Type B pancreatic cell (in vitro differentiated cells): ENCODE measurements at places on chromosomes 7 and 10. TPM values are rescaled to one million over a fixed set of nuclear protein-coding genes. Genes with fewer than 3 reads are reported as not detected.

DNA sequence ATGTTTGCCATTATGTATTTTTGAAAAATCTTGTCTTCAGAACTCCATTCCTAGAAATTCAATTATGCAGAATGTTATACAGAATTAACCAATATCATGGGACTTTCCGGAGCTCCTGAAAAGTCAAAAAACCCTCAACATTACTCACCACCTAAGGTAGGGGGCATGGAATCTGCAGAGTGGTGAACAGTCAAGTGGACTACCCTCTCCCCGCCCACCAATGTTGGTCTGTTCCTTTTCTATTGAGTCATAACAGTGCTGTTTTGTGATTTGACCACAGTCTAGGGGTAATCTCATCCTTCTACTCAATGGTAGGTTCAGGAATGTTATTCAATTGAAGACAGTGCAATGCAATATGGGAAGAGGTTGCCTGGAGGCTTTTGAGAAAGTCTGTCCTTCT is 130.5 kb upstream of the HABP2 start:
- DNase-seq = no peak

GRCh38 chr7:40546616-40547501 is 412.1 kb downstream of the SUGCT start:
- DNase-seq = no peak

DNA sequence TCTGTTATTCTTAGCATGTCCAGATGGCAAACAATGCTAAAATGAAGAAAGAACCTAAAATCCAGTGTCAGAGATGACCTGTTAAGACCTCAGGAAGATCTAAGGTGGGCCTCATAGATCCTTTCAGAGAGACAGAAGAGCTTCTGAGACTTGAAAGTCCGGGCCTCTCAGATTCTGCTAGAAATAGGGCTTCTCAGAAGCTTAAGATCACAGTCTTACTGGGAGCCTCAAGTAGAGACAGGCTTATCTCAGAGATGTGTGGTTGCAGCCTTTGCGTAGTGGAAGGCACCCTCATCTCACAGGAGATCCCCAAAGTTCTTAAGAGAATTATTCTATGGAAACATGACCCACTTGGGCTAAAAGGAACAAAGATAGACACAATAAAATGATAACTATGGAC is 642.8 kb downstream of the TNS3 start:
- DNase-seq = no peak

GRCh38 chr7:4261601-4261960 is 420.5 kb upstream of the FOXK1 start:
- no peak for DNase-seq

DNA sequence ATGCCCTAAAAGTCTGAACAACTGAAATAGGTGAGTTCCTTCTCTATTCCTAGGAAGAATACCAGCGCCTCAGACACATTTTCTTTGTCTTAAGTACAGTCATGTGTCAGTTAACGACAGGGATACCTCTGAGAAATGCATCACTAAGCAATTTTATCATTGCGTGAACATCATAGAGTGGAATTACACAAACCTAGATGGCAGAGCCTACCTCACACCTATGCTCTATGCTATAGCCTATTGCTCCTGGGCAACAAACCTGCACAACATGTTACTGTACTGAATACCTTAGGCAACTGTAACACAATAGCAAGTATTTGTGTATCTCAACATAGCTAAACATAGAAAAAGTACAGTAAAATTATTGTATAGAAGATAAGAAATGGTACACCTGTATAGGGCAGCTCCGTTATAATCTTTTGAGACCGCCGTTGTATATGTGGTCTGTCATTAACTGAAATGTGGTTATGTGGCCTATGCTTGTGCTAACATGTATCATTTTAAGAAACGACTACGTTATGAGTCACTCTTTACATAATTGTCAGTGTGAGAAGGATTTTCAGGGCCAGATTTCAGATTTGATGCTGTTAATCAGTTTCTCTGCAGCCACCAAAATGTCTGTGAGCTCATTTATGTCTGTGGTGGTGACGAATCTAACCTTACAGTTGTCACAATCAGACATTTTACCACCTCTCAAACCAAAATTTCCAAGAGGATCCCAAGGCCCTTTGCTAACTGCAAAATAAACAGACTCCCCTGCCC is 66.1 kb upstream of the STK17A start:
- no peak for DNase-seq

- no peak for DNase-seq
Measured at GRCh38 chr10:16381083-16381482, 55.7 kb upstream of the PTER start.

DNA sequence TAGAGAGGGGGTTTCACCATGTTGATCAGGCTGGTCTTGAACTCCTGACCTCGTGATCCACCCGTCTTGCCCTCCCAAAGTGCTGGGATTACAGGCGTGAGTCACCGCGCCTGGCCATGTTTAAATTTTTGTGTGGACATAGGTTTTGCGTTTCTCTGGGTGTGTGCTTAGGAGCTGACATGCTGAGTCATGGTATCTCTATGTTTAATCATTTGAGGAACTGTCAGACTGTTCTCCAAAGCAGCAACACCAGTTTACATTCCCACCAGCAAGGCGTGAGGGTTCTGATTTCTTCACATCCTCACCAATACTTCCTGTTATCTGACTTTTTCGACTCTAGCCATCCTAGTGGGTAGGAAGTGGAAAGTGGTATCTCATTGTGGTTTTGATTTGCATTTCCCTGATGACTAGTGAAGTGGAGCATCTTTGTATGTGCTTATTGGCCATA is 153.7 kb downstream of the DNAJB6 start:
- DNase-seq = no peak

DNA sequence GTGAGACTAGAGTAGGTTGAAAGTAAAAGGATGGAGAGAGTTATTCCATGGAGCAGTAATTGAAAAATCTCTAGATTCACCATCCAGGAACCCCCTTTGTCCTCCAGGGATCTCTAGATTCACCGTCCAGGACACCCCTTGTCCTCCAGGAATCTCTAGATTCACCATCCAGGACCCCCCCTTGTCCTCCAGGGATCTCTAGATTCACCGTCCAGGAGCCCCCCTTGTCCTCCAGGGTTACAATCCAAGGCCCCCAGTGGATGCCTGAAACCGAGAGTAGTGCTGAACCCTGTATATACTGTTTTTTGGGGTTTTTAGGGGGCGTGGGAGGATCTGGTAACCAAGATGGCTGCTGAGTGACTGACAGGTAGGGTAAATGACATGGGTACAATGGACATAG is 38.3 kb upstream of the PPP2R2D start:
- no peak for DNase-seq

GRCh38 chr10:36057180-36057579 is 415.1 kb upstream of the FZD8 start:
- no peak for DNase-seq

- DNase-seq = no peak
Measured at GRCh38 chr10:29166713-29167112, 122.2 kb upstream of the LYZL1 start.

- DNase-seq = no peak
Measured at GRCh38 chr10:27366769-27367168, 126.2 kb upstream of the ACBD5 start.

GRCh38 chr7:19305698-19306097 is 160.5 kb upstream of the FERD3L start:
- no peak for DNase-seq

DNA sequence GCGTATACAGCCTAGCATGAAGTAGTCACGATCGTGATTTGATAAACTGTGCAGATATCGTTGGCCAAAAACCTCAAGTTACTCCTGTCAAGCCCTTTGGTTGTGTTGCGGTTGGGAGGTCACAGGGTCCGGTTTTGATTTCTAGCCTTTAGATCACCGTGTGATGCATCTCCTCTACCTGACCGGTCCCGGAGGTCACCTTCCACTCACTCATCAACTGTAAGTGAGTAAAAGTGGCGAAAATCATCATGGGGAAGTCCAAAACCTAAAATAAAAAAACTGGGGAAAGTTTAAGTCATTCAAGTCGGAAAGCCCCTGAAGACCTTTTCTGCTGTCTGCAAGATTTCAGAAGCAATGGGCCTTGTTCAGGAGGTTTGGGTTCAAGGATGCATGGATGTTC is 62.8 kb downstream of the ADARB2 start:
- no peak for DNase-seq

- no peak for DNase-seq
Measured at GRCh38 chr7:116340943-116341907, 130.9 kb downstream of the TES start.

GRCh38 chr10:64463406-64463805 is 942.2 kb downstream of the REEP3 start:
- DNase-seq = no peak

GRCh38 chr7:40566879-40567278 is 432.1 kb downstream of the SUGCT start:
- no peak for DNase-seq

DNA sequence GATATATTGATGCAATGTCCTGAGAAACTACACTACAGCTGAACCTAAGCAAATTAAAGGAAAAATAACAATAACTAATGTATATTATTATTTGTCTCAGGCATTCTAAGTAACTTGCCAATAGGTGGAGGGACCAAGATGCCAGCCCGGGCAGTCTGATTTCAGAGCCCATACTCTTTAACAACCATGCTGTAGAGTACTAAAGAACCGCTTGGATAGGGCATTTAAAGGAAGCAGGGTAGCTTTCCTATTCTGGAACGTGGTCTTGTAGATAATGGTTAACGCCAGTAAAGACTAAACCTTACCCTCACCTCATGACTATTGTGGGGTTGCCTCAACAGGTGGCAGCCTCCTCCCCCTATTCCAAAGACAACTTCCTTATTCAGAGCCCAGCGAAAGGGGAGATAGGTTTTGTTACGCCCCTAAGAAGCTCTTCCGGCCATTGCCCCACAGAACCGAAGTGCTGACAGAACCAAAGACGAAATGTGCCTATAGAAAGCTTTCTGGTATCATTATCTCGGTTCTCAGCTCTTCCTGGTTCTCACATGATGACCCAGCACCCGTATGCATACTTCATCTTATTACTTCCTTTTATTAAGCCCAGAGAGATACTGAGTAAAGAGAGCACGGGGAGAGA is 707 bp upstream of the C1GALT1 start:
- DNase-seq = no peak

GRCh38 chr10:6234371-6234770 is 31.6 kb downstream of the PFKFB3 start:
- DNase-seq = no peak

DNA sequence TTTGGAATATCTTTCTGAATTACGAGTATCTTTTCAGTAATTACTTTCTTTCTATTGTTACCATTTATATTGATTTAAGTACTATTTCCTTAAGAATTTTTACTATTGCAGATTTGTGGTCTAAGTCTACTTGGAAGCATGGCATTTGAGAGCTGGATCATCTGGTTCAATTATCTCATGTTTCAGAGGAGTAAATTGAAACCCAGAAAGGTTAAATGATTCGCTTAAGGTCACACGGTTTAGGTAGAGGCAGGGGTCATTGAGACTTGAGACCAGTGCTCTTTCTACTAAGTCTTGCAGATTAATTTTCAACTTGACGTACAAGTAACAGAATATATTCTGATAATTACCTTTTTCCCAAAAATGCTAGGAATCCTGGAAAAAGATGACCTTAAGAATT is 109.2 kb upstream of the GLCCI1 start:
- DNase-seq = no peak

GRCh38 chr10:23081891-23082290 is 13.5 kb upstream of the MSRB2 start:
- no peak for DNase-seq

GRCh38 chr10:6124666-6125065 is 35.8 kb downstream of the RBM17 start:
- no peak for DNase-seq

GRCh38 chr10:33534416-33534815 is 199.9 kb upstream of the NRP1 start:
- DNase-seq = no peak

DNA sequence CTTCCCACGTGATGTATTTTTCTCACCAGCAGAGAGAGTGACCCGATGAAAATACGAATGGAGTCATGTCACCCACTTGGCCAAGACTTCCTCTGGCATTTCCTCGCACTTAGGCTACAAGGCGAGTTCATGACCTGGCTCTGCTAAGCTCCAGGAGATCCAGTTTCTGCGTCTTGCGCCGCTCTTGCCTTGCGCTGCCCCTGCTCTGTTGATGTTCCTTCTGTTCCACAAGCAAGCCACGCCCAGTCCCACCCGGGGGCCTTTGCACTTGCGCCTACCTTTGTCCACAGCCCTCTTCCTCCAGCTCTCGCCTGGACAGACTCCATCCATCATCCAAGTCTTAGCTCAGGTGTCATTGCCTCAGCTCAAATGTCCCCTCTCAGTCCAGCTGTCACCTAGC is 116.3 kb upstream of the SHH start:
- DNase-seq = no peak

DNA sequence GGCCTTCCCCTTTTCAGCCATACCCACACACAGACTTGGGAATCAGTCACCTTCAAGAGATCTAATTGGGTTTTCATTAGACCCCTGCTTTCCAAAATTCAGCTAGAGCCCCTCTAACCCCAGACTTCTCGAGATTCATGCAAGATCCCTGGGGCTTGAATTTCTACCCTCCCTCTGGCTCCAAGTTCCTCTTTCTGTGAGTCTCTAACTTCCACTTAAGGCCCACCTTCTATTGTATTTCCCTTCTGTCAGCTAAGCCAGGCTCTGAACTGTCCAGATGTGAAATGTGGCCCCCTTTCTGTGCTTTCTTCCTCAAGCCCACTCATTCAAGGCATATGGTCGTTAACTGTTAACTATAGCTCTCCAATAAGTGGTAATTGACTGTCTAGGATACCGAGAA is 132.2 kb downstream of the ZNF365 start:
- DNase-seq = no peak

- DNase-seq = no peak
Measured at GRCh38 chr10:24897326-24897926, 55.0 kb downstream of the PRTFDC1 start.

DNA sequence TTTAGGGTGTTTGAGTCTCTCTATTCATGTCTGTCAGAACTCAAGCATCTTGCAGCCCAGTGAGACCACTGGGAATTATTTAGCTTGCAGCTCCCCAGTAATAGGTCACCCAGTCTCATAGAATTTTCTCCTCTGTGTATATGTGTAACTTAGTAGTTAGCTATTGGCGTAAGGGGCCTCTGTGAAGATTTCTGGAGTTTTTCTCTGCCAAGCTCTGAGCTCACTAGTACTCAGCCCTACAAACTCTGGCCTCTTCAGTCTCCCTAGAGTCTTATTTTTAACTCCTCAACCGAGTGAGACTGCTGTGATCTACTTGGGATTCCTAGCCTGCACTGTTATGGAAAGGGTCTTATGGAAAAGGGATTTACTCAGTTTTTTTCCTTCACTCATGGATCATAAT is 90.2 kb downstream of the PPP1R9A start:
- DNase-seq = no peak

Gene FXYD4
- total RNA-seq = 0.97 and 3.1 TPM in 2 replicates

Gene SPDYE6
- not detected in 2 replicates for total RNA-seq

Gene NUTM2B
- 1.00 and 1.2 TPM in 2 replicates for total RNA-seq

Gene HECW1
- total RNA-seq = 0.90 and 1.4 TPM in 2 replicates

Gene INA
- total RNA-seq = 9.4 and 38.0 TPM in 2 replicates

Gene RTKN2
- total RNA-seq = 3.2 and 10.0 TPM in 2 replicates

Gene OR6V1
- total RNA-seq = not detected in 2 replicates

Gene IFIT2
- 1.3 and 1.4 TPM in 2 replicates for total RNA-seq

Gene TMEM273
- total RNA-seq = not detected in 2 replicates

Gene PON1
- 0.99 and 3.0 TPM in 2 replicates for total RNA-seq

Gene CALCR
- 0.10 and 0.12 TPM in 2 replicates for total RNA-seq

Gene WDFY4
- 0.05 TPM in 1 of 2 replicates, not detected in the other for total RNA-seq

Gene FGFBP3
- 4.5 and 9.6 TPM in 2 replicates for total RNA-seq
